ENCODE measurements at places on chromosomes 7 and 10.

DNA sequence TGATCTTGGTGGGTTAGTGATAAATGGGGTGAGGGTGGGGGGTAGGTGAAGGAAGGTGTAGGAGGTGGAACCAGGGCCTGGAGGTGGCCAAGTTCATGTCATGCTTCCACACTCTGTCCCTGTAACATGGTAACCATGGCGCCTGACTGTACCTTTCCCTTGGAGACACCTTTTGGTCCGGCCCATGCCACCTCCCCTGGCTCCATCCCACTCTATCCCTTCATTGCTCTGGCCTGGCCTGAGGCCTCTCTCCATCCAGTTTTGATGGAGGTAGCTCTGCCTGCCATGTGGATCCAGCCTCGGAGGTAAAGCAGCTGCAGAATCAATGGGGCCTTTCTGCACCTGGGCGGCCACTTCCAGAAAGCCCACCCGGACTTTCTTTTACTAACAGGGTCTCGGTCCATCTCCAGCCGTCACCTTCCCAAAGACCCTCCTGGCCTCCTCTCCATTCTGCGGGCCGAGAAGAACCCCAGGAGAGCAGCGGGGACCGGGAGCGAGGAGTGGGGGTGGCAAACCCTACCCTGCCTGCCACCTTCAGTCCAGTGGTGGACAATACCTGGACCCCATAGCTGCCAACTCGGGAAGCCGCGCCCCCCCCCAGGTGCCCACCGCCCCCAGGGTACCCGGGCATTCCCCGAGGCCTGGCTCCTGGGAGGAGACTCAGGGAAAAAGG is 504 bp upstream of the TRRAP start:
- no peak for DNase-seq

GRCh38 chr7:16089191-16089590 is 332.1 kb downstream of the CRPPA start:
- no peak for DNase-seq

DNA sequence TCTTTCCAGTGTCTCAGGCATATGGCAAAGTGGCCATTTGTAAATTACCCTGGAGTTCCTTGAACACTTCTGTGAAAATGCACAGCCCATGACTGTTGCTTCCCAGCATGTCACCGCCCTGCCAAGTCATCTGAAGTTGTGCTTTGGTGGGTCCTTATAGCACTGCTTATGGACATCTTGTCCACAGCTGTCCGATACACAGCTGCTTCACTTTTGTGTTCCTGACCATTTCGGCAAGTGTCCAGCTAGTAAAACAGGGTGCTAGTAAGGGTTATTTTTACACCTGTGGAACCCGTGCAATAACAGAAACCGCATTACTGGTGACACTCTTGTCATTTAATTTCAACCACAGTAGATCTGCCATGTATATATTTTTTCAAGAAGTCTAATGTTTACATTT is 29.7 kb downstream of the PIP4K2A start:
- peak; percentile 78 for DNase-seq

GRCh38 chr10:23055424-23056185 is 39.8 kb upstream of the MSRB2 start:
- DNase-seq: no peak
